ENCODE measurements at places on chromosomes 1 and 21.
A peak's percentile ranks its signal among the peaks of the same experiment; 100 is the strongest.

DNA sequence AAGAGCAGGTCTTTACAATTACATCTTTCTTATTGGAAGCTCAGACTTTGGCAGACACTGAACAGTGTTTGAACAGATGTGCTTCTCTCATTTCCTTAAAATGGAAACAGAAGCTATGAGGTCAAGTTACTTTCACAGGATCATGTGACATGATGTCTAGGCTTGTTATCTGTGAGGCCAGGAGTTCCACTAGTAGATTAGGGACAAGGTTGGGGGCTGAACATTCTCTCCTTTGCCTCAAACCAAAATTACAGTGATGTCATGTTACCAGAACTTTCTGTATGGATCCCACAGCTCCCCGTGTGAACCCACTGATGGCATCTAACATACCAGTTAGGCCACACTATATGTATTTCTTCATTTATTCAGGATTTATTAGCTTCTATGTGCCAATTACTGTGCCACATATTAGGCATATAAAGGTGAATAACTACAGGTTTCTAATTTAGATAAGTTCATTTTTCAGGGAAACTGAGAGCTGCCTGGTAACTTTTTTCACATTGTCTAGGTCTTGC lies 6.0 kb downstream of the DYNLT5 start:
- no peak for DNase-seq

DNA sequence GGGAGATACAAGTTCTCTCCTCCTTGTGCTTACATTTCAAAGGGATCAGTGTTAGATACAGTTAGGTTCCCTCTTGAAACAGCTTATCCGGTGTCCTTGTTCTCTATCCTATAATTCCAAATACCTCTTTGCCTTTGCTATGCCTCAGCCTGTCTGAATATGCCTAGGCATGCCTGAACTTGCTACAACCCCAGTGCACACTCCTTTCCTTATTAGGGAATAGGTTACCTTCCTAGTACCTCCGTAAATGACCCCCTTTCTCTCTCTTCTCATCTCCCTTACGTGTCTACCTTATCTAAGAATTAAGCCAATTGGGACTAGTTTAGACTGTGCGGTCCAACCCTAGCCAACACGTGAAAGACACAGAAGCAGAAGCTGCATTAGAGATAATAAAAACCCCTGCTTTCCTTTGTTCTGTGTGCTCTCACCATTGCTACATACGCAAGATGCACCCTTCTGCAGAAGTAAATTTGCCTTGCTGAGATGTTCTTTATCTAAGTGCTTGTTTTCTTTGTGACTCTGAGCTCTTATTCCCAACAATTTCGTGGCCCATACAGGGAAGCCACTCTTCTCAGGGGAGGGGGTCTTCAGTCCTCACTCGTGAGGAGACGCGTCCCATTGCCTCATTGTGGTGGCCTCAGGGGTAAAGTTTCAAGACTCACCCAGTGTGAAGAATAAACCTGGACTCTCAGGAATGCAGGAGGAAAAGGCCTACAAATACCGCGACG lies 802.1 kb downstream of the PLA2G4A start:
- no peak for DNase-seq

DNA sequence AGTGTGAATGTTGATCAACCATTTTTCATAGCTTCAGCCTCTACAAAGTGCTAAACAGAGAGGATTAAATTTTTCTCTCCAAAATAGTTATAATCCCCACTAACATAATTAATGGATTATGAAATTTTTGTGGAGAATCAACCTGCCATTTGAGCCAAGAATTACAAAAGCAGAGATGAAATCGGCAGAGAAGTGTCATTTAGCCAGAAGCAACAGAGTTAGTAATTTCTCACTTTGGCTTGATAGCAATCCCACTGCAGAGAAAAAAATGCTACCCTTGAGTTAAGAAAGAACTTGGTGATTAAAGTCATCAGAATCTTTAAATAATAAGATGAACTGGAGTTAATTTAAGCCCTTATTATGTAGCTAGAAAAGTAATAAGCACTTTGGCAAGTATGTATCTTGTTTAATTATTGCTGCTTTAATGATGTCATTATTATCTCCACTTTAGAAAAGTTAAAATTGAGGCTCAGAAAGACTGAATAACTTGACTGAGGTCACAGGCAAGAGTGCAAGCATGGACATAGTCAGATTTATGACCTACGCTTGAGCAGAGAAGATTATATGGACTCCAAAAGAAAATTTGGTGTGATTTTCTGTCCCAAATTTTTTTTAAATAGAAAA lies 37.3 kb downstream of the RGS4 start:
- no peak for DNase-seq

DNA sequence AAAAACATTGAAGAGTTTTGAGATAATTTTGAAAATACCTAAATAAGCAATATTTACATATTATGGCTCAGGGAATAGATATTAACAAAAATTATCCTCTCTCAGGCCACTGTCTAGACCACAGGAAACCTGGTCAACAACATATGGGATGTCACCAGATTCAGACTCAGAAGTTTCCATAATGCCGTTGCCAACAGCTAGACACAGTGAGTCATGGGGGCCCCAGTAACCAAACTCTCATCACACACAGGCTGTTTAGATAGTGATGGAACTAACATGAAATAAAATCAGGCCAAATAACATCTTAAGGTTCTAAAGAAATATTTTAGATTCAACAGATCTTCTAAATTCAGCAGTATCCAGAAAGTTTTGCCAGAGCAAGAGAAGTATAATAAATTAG lies 681.7 kb upstream of the ADAMTS5 start:
- DNase-seq: no peak

GRCh38 chr1:27006683-27007082 lies 6.0 kb downstream of the TENT5B start:
- DNase-seq: no peak

DNA sequence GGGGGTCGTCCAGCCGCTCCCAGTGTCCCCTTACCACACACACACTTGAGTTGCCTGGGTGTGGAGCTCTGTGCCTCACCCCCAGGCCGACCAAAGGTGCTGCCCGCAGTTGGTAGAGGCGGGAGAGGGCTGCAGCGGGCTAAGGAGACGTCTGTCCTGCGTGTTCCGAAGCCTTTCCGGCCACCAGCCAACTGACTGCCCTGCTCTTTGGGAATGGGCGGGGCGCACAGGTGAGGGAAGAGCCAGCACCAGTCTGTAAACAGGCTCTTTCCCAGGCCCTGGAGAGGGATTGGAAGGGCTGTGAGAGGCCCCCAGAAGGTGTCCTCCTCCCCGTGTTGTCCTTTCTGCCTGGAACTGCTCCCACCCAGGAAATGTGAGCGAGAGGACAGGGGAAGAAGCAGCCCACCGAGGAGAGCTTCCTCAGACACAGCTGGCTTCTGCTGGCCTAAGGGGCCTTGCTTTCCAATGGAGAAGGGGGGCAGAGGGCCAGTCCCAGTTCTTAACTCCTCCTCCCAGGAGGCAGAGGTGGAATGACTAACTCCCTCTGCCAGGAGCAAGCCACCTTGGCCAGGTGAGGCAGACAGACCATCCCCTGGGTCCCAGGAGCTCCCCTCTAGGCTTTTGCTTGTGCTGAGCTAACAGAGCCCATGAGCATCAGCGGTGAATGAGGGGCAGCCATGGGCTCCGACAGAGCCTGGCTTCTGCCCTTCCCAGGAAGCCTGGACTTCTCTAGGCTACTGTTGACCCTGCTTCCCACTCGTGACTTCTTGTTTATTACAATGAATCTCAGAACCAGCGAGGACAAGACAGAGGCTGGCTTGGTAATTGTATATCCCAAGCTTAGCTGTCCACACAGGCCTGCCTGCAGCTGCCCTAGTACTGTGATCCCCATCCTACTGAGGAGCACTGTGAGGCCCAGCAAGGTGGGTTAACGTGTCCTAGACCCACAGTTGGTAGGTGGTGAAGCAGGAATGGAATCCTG lies 158.1 kb upstream of the COA6 start:
- DNase-seq: no peak

- no peak for DNase-seq
Observed at GRCh38 chr1:83103341-83103740, 895.6 kb downstream of the TTLL7 start.

DNA sequence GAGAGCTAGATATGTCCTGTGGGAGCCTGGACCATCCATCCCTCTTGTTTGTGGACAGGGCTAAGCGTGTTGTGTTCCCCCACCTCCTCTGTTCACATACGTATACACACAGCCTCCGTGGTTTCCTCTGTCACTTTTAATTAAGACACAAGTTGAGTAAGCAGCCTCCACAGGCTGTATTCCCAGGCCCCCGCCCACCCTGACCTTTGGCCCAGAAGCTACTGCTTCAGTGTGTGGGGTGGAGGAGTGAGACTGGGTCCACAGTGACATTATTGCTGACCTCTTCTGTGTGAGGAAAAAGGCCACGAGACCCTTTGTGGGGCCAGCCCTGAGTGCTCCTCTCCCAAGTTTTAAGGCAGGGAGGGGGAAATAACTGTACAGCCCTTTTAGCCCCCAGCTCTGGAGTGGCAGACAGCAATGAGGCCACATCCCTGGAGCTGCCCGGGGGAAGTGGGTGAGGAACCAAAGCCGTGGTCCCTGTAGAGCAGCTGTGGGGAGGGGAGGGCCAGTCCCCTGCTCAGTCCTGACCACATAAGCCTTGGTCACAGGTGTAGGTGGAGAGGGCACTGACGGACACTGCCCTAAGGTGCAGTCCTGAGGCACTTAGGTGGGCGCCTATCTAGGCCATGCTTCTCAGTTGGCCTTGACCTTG lies 4.4 kb downstream of the ELOVL1 start:
- no peak for DNase-seq

- DNase-seq: no peak
Observed at GRCh38 chr1:43708002-43708410, 670 bp downstream of the ST3GAL3 start.

DNA sequence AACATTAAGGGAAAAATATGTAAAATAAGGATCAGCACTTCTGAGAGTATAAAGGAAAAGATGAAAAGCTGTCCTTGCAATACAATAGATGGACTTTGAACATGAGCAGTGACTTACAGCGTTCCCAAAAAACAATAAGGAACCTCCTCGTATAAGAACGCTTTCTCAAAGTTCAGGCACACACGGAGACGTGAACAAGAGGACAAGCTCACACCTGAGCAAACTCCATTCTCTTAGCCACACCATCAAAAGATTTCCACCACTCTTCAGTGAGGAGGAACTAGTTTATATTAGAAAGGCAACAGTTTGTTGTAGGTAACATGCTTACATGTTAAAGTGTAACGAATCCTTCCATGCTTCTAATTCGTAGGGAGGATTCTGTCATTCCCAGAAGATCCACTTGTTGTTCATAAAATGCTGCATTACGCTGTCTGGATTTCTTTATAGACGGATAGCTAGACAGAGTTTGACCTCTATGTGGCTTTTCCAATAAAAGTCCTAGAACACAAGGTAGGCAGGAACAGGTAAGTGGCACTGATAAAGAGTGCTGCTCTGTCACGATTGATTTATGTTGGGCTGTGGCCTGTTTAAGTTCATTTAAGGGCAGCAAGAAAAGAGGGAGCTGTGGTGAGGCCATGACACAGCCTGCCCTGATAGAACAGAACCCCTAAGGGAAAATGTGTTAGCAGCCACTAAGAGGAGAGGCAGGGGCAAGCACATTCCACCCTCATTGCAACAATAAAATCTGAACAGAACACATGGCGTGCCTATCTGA lies 37.0 kb upstream of the ATP1A1 start:
- DNase-seq: no peak

DNA sequence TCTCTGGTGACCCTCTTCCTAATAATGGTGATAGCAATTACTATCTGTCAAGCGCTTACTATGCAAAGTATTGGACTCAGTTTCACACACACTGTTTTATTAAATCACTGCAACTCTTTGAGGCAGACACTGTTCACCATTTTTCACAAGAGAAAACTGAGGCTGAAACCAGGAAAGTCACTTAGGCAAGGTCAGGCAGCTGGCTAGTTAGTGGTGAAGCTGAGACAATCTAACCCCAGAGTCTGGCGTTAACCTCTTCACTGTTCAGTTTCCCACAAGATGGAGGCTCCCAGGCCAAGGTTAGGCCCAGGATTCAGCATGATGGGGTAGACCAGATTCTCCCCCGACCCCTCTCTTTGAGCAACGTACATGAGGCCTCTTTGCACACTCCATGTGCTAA lies 4.8 kb upstream of the GJA8 start:
- no peak for DNase-seq

DNA sequence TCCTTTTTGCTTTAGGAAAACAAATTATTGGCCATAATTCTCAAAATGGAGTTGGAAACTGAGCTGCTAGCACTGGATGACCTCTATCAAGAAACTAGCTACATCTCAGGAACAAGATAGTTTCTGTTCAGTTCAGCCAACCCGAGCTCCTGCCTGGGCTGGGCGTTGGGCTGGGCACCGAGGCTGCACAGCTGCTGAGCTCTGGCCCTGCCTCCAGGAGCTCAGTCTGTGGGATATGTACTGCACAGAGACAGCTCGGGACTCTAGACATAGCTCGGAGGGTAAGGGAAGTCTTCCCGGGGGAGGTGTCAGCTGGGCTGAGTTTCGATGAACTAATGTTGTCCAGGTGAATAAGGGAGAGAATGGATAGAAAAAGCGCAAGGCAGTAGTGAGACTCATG lies 24.5 kb upstream of the SLC1A7 start:
- DNase-seq: no peak

- DNase-seq: no peak
Observed at GRCh38 chr21:36535618-36536241, 55.8 kb upstream of the CLDN14 start.

- DNase-seq: no peak
Observed at GRCh38 chr1:190399233-190399632, 78.4 kb downstream of the BRINP3 start.

DNA sequence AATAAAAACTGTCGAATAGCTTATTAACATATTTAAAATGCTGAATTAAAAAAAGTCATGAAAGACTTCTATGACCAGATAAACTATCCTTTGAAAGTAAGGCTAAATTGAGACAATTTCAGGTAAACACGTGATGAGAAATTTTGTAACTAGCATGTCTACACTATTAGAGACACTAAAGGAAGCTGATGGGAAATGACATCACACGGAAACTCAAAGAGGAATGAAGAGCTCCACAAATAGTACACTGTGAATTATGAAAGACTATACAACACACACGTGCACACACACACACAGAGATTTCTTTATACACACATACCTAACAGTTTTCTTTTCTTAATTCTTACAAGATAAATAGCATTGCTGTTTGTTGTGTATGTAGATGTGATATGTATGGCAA lies 70.9 kb upstream of the PLA2G4A start:
- no peak for DNase-seq

GRCh38 chr1:46242918-46243317 lies 4.6 kb upstream of the RAD54L start:
- no peak for DNase-seq

- peak; percentile 74 for DNase-seq
Observed at GRCh38 chr1:167714098-167714438, 7.7 kb upstream of the MPZL1 start.

Data from activated CD4-positive, alpha-beta T cell treated with anti-CD3 and anti-CD28 coated beads for 4 hours (primary cell).